ELR (cell line): ENCODE measurements at places on chromosomes 16 and 17.

- DNase-seq: peak; percentile 90
Measured at GRCh38 chr17:65560628-65561451, 608 bp downstream of the AXIN2 start.

DNA sequence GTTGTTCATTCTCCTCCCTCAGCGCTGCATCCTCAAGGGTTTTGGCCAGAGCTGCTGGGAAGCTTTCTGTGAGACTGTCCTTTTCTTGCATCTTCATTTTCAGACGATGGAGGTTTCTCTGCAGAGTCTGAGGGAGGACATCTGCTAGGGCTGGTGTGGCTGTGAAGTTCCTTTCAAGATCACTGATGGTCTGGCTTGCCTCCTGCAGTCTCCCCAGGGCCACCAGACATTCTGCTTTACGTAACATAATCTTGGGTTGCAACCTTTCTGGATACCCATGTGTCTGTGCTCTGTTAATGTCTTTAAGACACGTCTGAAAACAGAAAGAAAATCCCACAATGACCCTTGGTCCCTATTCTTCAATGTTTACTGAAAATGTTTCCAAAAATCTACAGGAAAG lies 29.0 kb downstream of the SMYD4 start:
- DNase-seq: no peak

- DNase-seq: peak; percentile 81
Measured at GRCh38 chr16:85615852-85616606, 2.9 kb downstream of the GSE1 start.

DNA sequence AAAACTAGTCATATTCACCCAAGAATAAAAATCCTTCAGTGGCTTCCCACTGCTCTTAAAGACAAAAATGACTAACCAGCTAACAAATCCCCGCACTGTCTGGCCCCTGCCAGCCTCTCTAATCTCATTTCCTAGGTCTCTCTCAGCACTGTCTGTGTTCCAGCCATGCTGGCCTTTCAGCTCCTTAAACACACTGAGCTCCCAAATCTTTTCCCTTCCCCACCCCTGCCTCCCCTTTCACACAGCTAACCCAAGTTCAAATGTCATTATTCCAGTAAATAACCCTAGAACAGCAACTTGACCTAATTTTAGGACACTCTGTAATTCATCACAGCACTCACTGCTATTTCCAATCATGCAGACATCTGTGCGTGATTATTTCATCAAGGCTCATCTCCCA lies 7.8 kb downstream of the SHCBP1 start:
- DNase-seq: no peak

DNA sequence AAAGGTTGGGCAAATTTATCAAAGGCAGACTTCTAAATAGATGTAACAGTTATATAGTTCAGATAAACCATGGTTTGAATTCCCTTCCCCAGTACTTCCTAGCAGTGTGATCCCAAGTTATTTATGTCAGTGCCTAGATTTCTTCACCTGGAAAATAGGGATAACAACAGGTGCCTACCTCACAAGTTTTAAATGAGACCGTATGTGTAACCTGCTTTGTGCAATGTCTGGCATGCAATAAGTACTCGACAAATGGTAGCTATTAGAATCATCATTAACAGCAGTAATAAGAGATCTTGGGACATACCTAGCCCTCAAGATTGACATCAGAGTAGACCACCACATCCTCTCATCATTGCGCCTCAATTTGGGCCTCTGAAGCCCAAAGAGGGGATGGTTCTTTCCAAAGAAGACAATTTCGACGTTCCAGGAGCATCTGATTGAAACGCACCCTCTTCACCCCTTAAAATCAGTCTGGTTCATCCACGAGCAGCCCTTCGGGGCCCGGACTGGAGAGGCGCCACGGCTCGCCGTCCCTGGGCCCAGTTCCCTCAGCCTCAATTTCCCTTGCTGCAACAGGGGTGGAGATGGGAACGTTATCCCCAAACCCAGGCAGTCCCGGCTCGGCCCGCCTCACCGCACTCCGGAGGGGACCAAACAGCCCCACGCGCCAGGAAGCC lies 541 bp downstream of the ACACA start:
- DNase-seq: no peak

GRCh38 chr17:163514-164098 lies 17.8 kb downstream of the DOC2B start:
- peak; percentile 11 for DNase-seq

GRCh38 chr17:38693700-38694329 lies 11.3 kb upstream of the MLLT6 start:
- no peak for DNase-seq

DNA sequence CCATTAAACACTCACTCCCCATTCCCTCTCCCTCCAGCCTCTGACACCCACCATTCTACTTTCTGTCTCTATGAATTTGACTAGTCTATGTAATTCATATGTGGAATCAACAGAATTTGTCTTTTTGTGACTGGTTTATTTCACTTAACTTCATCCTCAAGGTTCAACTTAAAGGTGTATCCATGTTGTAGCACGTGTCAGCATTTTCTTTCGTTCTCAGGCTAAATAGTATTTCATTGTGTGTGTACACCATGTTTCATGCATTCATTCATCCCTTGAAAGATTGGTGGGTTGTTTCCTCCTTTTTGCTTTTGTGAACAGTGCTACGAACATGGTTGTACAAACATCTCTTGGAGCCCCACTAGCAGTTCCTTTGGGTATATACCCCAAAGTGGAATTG lies 36.0 kb downstream of the ATP2C2 start:
- no peak for DNase-seq

DNA sequence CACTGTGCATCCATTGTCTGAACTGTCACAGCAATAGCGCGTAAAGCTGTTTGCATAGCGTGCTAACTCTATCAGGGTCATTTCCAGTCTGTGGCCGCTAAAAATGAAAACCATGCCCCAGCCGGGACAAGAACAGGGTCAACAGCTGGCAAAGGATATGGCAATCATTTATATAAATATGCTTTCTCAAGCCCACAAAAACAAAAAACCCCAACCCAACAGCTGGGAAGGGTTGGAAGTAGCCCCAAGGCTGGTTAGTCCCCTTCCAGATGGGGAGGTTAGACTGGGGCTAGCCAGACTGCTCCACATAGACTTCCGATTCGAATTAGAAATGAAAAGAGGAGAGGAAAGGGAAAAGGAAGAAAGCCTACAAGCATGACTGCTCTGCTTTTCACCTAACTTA lies 203.3 kb upstream of the TBX2 start:
- DNase-seq: no peak

DNA sequence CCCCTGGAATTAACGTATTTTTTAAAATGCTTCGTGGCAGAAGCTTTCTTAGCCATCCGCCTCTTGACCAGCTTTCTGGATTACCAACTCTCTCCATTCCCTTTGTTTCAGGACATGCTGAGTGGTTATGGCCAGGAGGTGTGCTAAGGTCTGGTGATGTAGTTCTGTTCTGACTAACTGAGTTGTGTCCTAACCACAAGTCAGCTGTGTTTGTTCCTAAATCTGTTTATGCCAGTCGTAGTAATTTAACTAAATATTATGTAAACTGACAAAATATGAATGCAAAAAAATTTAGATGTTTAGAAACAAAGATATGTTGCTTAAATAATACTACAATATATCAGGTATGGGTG lies 61.6 kb downstream of the MRTFB start:
- peak; percentile 19 for DNase-seq

- DNase-seq: no peak
Measured at GRCh38 chr16:60788631-60789030, 1247.6 kb downstream of the CDH8 start.

- DNase-seq: no peak
Measured at GRCh38 chr16:67157892-67158635, 1.6 kb downstream of the TRADD start.

DNA sequence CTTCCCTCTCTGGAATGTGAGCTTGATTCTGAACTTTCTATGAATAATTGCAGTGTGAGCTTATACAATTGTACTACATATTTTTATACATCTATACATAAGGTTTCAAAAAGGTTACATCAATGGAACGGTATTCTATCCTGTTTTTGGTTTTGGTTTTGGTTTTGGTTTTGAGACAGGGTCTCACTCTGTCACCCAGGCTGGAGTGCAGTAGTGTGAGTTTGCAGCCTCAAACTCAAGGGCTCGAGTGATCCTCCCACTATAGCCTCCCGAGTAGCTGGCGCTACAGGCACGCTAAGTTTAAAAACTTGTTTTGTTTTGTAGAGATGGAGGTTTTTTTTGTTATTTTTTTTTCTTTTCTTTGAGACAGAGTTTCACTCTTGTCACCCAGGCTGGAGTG lies 1.1 kb downstream of the CTRB1 start:
- DNase-seq: no peak

DNA sequence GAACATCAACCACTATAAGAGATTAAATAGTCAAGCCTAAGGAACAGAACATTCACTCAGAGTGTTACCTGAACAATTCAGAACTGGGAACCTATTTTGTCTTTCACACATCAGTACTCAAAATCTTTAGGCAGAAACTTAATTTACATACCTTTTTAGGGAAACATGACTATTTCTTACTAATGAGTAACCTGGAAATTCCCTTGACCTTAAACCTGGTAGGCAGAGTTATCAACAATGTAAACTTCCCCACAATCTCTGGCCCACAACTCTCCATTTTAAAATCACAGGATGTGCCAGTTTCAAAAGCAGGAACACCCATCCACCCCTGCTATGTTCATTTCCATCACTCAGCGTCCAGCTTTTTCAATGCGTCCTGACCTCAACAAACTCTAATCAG lies 132.9 kb upstream of the ANKFN1 start:
- DNase-seq: no peak
